NCI-H1930 (cell line): ENCODE measurements at places on chromosomes 16 and 17.

GRCh38 chr16:48499923-48500381, 110.0 kb downstream of the N4BP1 start:
- no peak for DNase-seq

- no peak for DNase-seq
Observed at GRCh38 chr16:50651835-50652438, 29.2 kb downstream of the SNX20 start.

DNA sequence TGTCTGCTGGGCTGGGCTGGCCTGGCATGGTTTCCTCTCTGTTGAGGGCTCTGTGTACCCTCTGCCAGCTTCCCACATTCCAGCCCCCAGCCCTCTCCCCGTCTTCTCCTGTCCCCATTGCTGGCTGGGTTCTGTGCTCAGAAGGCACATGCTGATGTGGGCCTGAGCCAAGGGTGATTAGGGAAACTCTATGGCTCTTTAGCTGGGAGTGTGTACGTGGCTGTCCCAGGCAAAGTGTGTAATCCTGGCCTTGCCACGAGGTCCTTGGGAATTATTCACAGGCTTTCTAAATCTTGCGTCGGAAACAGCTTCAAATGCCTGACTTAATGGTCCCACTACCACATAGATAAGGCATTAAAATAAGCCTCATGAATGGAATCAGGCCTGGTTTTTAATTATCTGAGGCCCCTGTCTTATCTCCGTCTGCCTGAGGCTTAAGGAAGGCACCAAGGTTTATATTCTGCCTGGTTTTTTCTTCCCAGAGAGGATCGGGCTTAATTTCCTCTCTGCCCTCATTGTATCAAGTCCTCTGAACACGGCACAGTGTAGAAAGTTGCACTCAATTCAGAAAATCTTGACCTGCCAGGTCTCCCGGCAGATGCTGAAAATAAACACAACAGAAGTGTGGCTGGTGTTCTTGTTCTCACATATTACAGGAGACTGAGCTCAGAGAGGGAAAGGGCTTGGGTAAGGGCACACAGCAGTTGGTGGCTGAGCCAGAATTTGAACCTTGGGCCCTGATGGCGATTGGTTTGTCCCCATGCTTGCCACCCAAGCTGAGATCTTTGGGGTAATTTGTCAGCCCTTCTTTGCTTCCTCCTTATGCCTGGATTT, 52.9 kb upstream of the LGALS9 start:
- DNase-seq = no peak

- no peak for DNase-seq
Observed at GRCh38 chr16:80260906-80261311, 279.9 kb upstream of the DYNLRB2 start.

DNA sequence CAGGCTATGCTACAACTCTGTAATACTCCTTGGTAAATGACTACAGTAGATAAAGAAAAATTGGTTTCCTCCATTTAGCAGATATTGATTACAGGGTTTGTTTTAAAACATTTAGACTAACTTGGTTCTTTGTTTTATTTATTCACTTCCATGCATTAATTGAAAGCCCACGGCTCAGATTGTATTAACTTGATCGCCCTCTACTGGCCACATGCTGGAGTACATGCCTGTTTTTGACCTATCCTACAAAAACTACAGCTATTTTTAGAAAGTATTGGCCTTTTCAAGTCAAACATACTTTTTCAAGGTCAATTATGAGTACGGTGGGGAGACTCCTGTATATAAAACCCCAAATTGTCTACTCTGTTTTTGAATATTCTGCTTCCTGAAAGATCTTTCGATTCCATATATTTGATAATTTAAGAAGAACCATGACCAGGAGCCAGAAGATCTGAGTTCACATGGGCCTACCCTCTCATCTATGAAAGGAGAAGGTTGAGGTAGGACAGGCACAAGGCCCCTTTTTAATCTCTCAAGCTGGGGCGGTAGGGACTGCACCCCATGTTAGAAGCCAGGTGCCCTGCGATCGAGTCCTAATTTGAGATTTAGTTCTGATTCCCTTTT, 51.8 kb downstream of the CA10 start:
- peak; percentile 31 for DNase-seq

- DNase-seq = no peak
Observed at GRCh38 chr17:64682261-64683181, 20.4 kb upstream of the SMURF2 start.

GRCh38 chr16:69040144-69040909, 65.1 kb upstream of the HAS3 start:
- no peak for DNase-seq

- peak; percentile 65 for DNase-seq
Observed at GRCh38 chr17:72120642-72121163, at the start of gene SOX9. SOX9 (plus strand) TSS chr17:72121020; CDS start chr17:72121392, 372 bp downstream.

DNA sequence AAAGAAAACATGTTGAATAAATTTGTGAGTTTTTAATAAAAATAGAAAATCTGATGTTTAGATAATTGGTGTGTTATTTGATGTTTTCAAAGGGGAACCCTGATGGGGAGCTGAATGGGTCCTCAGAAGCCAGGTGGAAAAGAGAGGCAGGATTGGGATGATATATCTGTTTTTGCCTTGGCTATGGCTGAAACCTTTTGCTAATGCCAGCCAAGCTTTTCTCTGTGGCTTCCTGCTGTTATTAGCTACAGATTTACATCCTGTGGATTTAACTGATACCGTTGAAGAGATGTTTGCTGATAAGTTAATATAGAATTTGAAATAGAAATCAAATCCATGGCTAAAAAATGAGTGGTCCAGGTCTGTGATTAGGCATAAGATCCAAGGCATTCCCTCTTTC, 4.2 kb upstream of the AATF start:
- no peak for DNase-seq

DNA sequence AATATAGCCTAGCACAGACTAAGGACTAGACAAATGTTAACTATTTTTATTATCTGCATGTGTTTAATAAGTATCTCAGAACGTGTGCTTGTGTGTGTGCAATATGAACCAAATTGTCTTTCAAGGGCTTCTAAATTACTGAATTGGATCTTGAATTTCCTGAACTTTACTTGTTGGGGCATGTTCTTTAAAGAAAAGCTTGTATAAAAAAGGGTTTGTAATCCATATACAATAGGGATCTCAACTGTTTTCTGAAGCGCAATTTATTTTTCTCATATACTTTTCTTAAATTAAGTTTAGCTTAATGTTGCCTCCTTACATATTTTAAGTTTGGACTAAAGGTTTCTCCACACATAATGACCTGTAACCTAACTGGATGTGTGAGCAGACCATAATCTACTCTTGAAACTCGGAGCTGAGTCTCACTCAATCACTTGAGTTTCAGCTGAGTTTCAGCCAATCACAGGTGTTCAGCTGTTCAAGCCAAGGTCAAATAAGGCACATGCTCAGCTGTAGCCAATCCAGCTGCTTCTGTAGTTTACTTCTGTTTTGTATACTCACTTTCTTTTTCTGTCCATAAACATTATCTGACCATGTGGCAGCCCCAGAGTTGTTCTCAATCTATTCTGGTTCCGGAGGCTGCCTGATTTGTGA, 72.3 kb downstream of the CDK5R1 start:
- DNase-seq = no peak

DNA sequence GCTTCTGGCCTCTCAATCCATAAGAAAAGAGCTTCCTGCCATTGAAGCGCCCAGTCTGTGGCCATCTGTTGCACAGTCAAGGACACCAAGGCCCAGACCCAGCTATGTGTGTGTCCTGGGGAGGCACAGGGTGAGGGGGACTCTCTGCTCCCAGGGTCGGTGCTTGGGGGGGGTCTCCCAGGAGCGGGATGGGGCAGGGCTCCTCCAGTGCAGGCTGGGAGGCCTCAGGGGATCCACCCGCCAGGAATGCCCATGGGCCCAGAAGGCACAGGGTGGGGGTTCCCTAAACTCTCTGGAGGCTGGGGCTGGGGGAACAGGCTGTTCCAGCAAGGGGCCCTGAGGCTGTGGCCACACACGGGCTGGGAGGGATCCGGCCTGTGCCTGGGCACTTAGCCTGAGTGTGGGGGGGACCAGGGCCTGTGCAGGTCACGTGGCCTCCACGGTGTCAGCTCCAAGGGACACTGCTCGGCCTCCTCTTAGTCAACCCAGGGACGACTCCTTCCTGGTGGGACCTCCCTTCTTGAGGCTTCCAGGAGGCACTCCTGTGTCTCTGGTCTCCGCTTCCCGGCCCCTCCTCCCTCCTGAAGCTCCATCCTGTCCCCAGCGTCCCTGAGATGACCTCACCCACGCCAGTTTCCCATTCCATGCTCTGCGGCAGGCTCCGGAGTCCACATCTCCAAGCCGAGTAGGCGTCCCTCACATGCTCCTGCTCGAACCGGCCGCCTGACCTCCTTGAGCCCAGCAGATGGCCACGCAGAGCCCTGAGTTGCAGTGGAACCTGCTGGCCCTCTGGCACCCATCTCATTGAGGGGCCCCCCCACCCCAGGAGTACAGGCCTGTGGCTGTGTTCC, 23.1 kb upstream of the BAHCC1 start:
- no peak for DNase-seq

DNA sequence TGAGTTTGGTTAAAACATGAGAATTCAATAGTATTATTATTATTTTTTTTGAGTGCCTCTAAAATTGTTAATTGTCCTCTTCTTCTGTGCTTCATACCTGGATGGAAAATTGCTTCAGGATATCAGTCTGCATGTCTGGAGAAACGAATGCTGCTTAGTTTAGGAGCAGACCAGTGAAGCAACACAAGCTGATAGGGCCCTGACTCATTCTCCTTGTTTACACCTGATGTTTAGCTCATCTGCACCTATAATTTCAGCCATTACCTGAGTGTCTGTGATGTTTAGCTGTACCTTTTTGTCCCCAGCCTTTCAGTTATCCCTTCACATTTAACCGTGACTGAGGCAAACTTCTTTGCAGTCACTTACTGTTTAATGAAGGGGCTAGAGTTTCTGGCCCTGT, 14.8 kb downstream of the SNTB2 start:
- DNase-seq = no peak

GRCh38 chr16:30349675-30350074, 5.4 kb downstream of the CD2BP2 start:
- DNase-seq = no peak

GRCh38 chr17:49195751-49196150, 14.6 kb downstream of the GNGT2 start:
- DNase-seq = no peak

- no peak for DNase-seq
Observed at GRCh38 chr16:35732046-35732810, 2272.8 kb downstream of the TP53TG3F start.

GRCh38 chr16:8320131-8320530, 270.2 kb downstream of the TMEM114 start:
- no peak for DNase-seq

DNA sequence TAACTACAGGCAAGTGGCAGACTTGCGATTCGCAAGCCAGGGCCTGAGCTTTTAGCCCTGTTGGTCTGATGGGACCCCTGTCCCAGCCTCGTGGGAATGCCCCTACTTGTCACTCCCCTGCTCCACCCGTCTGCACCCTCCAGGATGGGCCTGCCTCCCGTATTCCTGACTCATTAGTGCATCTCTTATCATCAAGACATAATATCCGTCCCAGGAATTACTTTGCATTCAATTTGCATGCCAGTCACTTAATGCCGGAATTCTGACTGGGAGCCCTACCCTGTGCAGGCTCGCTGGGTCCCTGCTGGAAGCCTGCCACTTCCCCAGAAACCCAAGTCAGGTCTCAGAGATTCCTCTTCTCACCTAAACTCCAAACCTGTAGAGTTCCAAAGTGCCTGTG, 3.3 kb downstream of the PRSS53 start:
- no peak for DNase-seq

DNA sequence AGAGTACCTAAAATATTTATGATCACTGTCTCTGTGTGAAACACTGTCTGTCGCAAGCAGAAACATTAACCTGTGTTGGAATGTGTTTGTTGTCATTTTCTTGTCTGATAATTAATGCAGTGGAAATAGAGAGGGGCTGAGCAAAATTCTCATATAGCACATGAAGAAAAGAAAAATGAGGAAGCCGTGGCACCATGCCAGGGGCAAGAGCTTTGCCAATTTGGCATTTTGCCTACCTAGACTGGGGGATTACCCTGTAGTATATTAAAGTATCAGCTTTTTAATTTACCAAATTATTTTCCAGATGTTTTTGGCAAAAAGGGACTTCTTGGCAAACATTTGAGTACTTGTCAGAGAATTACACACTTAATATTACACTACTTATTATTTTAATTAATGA, 1326.6 kb upstream of the GOT2 start:
- DNase-seq = no peak

- no peak for DNase-seq
Observed at GRCh38 chr17:63019138-63019873, 53.3 kb downstream of the TANC2 start.

GRCh38 chr17:76670020-76670717, 26.6 kb upstream of the ST6GALNAC1 start:
- no peak for DNase-seq

GRCh38 chr17:41697122-41697962, 8.7 kb downstream of the EIF1 start:
- no peak for DNase-seq

DNA sequence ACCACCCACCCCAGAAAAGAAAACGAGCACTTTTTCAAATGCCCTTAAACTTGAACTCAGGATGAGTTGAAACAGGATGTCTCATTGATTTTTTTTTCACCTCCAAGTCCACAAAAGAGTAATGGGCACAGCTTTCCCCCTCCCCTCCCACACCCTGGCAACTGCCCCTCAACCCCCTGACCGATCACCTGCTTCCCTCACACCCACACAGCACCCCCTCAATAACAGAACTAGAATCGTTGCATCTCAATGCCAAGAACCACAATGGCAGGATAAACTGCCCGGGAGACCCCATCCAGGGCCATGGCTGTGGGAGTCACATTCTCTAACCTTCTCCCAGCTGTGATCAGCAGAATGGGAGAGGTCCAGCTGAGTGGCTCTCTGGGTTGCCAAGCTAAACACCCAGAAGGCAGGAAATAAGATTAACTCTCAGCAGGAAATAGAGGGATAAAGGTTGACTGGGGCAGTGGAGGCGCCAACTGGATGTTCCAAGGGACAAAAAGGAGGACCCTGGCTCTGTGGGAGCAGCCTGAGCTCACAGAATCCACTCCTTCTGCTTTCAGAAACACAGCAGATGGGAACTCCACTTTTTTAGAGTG, 128.0 kb upstream of the SDK2 start:
- no peak for DNase-seq

DNA sequence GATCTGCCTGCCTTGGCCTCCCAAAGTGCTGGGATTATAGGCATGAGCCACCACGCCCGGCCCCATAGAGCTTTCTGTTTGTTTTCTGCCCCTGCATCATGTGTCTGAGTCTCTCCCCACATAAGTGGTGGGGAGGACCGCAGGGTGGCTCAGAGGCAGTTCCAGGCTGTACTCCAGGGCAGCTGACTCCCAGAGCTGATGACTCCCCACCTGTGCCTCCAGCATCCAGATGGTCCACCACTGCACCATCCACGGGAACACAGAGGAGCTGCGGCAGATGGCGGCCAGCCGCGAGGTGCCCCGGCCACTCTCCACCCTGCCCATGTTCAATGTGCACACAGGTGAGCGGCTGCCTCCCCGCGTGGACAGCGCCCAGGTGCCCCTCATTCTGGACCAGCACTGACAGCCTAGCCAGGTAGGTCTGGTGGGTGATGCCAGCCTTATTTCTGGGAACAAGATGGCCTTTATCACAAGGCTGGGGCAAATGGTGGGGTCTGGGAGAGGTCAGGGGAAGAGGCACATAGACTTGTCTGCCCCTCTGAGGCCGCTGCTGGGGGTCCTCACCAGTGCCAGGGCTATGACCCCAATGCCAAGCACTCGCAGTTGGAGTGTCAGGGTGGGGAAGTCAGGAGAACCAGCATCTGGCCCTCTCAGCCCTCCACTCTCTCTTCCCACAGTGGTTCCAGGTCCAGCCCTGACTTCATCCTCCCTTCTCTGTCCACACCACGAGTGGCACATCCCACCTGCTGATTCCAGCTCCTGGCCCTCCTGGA, 9.4 kb downstream of the SGCA start:
- no peak for DNase-seq
